CD4-positive, alpha-beta T cell treated with Interleukin-2 at 100 ng/mL for 4 hours (primary cell): ENCODE measurements at places on chromosomes 7 and 10.

DNA sequence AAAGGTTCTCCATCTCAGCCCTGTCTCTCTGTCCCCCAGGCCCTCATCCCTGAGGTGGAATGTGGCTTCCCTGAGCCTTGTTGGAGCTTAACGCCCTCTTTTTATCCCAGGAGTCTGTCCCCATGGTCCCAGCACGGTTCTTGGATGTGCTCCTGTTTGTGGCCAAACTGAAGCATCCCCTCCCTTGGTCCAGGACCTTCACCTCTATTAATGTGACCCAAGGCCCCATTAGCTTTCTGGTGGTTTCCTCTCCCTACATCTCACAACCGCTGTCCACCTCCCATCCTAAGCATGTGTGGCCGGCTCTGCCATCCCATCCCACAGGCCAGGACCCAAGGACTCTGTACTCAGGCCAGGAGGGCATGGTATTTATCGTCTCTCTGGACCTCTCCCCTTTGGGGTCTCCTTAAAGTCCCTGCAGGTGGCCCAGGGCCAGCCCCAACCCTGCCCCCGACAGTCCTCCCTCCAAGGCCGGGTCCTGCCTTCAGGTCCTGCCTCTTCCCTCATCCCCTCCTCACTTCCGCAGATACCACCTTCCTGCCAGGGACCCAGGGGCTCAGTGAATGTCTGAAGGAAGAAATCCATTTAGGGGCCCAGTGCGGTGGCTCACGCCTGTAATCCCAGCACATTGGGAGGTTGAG lies 15.4 kb upstream of the SH2B2 start:
- no peak for DNase-seq

- no peak for DNase-seq
These were observed 337.0 kb downstream of the CRPPA start for GRCh38 chr7:16084370-16084769.

- no peak for DNase-seq
These were observed 145.0 kb upstream of the CALCR start for GRCh38 chr7:93719546-93719945.

- no peak for DNase-seq
These were observed 5.2 kb downstream of the GRIFIN start for GRCh38 chr7:2471022-2471329.

GRCh38 chr7:127021019-127021738 lies 231.6 kb downstream of the GRM8 start:
- no peak for DNase-seq

GRCh38 chr7:121517591-121517990 lies 121.5 kb upstream of the FAM3C start:
- DNase-seq, result no peak

DNA sequence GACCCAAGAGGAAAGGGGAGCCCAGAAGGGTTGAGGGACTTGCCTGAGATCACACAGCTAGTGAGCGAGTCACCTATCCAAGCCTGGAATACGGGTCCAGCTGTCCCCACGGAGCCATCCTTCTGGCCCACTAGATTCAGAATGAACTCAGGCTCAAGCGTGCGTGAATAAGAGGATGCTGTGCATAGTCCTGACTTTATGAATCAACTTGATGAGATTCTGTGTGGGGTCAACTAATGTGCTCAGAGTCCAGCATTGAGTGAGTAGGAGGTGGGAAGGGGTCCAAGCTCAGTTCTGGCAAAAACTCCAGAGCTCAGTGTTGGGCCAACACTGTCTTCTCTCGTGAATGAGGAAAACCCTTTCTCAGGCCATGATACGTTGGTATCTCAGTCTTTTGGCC lies 41.4 kb downstream of the CAMK1D start:
- no peak for DNase-seq

DNA sequence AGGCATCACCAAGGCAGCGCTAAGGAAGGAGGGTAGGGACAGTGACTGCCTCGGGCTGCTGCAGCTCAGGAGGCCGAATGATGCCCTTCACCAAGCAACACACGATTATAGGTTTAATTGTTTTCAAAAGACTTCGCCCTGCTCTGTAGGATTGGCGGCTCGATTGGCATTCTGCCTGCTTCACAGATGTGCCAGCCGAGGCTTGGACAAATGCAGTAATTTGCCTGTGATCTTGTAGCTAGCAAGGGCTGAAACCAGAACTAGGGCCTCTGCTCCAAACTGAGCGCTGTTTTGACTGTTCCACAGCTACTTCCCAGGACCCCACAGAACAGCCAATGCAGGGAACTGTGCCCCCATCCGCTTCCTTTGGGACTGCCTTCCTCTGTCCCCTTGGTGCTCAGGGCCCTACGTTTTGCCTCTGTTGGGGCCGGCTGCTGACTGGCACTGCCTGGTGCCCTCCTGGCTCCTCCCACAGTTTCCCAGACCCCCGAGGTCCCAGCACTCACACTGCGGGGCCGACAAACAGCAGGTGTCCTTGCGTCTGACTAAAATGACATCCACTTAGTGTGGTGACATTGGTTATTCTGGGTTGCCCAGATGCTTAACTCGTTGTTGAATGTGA lies 62.6 kb upstream of the EN2 start:
- DNase-seq, result no peak

GRCh38 chr7:24576171-24577025 lies 3.1 kb downstream of the PALS2 start:
- peak; percentile 47 for DNase-seq

- no peak for DNase-seq
These were observed 3.8 kb upstream of the PDCD4 start for GRCh38 chr10:110867807-110868465.

DNA sequence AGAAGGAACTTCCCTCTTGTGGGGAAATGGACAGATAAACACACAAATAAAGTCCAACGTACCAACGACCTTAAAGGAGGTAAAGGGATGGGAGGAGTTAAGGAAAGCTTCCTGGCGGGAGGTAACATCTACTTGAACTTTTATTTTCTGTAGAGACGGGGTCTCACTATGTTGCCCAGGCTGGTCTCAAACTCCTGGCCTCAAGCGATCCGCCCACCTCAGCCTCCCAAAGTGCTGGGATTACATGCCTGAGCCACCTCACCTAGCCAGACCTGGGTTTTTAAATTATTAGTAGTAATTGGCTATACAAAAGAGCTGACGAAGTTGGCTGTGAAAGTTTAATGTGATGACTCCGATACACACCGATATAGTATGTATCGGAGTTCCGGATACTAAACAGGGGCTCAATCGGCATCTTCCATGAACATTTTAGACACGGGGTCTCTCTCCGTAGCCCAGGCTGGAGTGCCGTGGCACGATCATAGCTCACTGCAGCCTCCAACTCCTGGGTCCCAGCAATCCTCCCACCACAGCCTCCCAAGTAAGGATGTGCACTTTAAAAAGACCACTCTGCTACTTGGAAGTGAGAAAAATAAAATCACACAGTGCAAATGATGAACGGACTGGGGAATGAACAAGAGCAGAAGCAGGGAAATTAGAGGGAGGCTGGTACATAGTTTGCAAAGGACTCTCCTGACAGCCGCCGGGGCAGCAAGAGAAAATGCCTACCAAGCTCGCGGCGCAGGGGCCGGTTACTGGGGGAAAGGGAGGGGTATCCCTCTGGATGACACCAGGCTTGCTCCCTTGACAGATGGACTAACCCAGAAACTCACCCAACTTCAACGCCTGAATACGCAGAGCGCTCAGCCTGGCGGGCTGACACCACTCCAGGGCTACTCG lies 1.0 kb downstream of the BCL7B start:
- DNase-seq, result no peak

DNA sequence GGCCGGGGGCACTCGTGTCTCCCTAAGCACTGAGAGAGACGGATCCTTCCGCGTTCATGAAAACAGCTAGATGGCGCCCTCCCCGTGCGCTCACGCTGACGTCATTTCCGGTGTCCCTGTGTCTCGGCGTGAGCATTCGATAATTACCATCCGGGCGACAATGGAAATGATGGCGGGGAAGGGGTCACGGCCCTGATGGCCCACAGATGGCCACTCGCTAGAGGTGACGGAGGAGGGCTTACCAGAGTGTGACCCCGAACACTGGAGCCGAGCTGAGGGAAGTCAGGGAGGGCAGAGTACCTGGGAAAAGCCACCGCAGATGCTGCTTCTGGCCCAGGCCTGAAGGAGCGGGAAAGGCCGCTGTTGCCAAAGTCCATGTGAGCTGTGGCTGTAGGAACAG lies 222.9 kb downstream of the TCERG1L start:
- no peak for DNase-seq

GRCh38 chr7:134589491-134589941 lies 40.6 kb downstream of the AKR1B15 start:
- DNase-seq, result no peak

- no peak for DNase-seq
These were observed 50.6 kb downstream of the TSPAN12 start for GRCh38 chr7:120807390-120807789.

GRCh38 chr7:129831424-129832058 lies 121.2 kb downstream of the UBE2H start:
- DNase-seq, result no peak

GRCh38 chr10:14056610-14057332 lies 274.0 kb downstream of the FRMD4A start:
- no peak for DNase-seq

GRCh38 chr7:107922886-107923285 lies 31.9 kb downstream of the DLD start:
- DNase-seq, result no peak

DNA sequence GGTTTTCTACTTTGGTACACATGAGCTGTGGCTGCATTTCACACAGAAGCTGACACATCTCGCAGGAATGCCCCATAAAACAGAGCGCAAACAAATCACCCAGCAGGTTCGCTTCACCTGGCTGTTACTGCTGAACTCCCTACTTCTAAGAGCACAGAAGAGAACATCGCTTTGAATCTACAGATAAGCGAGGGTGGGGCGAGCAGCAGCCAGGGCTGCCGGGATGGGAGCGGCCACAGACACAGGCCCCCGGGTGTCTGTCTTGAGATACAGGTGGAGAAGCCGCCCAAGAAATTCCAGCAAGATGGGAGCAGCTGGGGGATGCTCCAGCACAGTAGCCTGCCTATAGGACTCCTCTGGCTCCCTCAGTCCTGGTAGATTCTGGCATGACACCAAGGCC lies 27.4 kb downstream of the OGDHL start:
- no peak for DNase-seq
